Activated CD8-positive, alpha-beta memory T cell treated with anti-CD3 and anti-CD28 coated beads, Interleukin-2, amount 50 U/mL, for 48 hours (primary cell): ENCODE measurements at places on chromosomes 12 and 14.

DNA sequence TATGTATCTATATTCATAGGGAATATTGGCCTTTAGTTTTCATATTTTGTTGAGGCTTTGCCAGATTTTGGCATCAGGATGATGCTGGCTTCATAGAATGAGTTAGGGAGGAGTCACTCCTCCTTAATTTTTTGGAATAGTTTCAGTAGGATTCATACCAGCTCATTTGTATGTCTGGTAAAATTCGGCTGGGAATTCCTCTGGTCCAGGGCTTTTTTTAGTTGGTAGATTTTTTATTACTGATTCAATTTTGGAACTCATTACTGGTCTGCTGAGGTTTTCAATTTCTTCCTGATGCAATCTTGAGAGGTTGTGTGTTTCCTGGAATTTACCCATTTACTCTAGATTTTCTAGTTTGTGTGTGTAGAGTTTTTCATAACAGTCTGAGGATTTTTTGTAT is 175.2 kb downstream of the EPS8 start:
- DNase-seq = no peak

DNA sequence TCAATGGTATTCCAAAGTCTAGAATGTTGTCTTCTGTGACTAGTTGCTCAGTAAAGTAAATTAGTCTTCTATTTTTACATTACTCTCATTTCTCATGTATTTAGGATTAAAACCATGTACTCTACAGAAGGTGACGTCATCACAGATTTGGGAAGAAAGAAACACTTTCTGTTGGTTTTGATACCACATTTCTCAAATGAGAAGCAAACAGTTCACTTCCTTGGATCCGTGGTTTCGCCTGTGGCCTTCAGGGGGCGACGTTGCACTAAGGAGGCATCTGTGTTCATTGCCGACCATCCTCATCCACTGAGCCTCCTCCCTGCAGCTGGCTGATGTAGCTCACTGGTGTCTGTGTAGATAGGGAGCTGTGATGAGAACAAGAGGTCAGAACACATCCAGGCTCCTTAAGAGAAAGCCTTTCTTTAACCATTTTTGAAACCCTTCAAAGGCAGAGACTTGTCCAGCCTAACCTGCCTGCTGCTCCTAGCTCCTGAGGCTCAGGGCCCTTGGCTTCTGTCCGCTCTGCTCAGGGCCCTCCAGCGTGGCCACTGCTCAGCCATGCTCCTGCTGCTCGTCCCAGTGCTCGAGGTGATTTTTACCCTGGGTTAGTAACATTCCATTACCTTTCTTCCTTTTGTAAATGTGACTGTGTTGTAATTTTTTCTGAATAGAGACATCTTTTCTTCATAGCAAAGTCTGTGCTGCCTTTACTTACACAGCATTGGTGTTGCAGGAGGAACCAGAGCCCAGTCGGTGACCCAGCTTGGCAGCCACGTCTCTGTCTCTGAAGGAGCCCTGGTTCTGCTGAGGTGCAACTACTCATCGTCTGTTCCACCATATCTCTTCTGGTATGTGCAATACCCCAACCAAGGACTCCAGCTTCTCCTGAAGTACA is 220.6 kb upstream of the OR4E1 start:
- DNase-seq = peak; percentile 62

- DNase-seq = no peak
Observed at GRCh38 chr12:113634474-113634873, 162.8 kb upstream of the LHX5 start.

DNA sequence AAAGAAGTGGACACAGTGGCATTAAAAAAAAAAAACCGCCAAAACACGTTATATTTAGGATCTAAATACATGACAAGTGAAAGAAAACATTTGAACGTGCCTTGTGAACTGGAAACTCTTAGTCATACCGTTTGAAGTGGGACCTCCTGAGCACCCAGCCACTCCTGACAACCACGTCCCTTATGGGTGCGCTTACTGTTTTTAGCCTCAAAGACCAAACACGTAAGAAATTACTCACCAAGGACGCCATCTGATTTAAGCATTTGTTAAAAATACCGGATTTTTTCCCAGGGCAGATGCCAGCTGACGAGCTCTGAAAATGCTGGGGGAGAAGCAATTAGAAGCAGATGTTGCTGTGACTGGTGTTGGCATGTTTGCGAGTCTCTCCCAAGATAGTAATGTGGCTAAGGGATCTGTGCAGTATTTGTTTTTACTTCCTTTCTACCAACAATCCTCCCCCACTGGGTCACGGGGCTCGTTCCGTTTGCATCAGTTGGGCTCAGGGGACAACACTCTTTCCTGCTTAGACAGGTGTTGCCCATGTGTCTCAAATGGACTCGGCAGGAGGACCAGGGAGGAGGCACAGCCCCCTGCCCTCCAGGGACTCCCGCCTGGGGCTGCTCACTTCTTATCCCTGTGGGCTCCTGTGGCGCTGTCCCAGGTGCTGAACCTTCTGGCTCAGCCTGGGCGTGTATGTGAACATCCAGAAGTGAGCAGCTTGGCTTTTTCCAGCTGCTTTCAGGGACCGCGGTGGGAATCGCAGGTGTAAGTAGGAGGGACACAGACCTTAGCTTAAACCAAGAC is 101.0 kb downstream of the BEGAIN start:
- DNase-seq = peak; percentile 86

GRCh38 chr12:15862840-15863239 is 19.3 kb upstream of the STRAP start:
- DNase-seq = no peak

DNA sequence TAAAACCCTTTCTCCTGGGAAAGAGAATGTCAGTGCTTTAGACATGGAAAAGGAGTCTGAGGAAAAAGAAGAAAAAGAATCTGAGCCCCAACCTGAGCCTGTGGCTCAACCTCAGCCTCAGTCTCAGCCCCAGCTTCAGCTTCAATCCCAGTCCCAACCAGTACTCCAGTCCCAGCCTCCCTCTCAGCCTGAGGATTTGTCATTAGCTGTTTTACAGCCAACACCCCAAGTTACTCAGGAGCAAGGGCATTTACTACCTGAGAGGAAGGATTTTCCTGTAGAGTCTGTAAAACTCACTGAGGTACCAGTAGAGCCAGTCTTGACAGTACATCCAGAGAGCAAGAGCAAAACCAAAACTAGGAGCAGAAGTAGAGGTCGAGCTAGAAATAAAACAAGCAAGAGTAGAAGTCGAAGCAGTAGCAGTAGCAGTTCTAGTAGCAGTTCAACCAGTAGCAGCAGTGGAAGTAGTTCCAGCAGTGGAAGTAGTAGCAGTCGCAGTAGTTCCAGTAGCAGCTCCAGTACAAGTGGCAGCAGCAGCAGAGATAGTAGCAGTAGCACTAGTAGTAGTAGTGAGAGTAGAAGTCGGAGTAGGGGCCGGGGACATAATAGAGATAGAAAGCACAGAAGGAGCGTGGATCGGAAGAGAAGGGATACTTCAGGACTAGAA is 6.1 kb downstream of the PNN start:
- DNase-seq = peak; percentile 50

- no peak for DNase-seq
Observed at GRCh38 chr12:53579545-53579955, 46.6 kb downstream of the ATF7 start.

GRCh38 chr14:74737753-74738325 is 24.9 kb downstream of the FCF1 start:
- no peak for DNase-seq

DNA sequence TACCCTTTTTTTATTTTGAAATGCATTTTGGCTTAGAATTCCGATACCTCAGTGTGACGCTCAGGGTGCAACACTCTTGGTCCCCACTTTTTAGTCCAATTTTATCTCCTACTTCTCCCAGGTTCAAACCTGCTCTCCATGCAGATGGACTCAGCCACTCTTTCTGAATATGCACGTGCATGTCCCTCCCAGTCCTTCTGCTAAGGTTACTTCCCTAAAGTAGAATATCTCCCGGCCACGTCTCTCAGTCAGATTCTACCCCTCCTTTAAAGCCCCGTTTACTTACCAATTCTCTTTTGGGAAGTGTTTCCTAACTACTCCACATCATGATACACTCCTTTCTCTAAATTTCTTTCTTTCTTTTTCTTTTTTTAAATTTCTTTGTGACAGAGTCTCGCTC is 15.5 kb upstream of the PARP11 start:
- no peak for DNase-seq

GRCh38 chr12:127060310-127060847 is 1206.6 kb upstream of the TMEM132C start:
- DNase-seq = no peak

- no peak for DNase-seq
Observed at GRCh38 chr14:73958591-73958990, 8.5 kb downstream of the COQ6 start.

GRCh38 chr12:96409731-96410130 is 9.5 kb upstream of the CDK17 start:
- no peak for DNase-seq

GRCh38 chr12:50482571-50482970 is 22.2 kb upstream of the DIP2B start:
- no peak for DNase-seq

- DNase-seq = no peak
Observed at GRCh38 chr12:111341426-111342065, 27.3 kb downstream of the PHETA1 start.

GRCh38 chr12:6667559-6668210 is 4.8 kb upstream of the ING4 start:
- no peak for DNase-seq

DNA sequence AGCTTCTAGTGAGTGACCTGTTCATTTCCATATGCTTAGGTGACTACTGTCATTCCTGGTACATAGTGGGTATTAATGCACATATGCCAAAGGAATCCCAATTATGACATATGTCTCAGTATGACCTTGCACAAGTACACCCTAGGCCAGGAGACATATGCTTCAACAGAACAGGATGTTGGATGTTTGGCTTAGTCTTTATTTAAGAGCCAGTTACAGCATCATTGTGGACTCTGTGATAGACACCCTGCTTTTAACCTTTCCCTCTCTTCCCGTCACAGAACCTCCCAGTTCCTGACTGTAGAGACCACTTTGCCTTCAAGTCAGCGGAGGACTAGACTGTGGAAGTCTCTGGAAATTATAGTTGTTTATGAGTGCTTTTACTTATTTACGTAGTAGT is 72.9 kb downstream of the DAAM1 start:
- no peak for DNase-seq

DNA sequence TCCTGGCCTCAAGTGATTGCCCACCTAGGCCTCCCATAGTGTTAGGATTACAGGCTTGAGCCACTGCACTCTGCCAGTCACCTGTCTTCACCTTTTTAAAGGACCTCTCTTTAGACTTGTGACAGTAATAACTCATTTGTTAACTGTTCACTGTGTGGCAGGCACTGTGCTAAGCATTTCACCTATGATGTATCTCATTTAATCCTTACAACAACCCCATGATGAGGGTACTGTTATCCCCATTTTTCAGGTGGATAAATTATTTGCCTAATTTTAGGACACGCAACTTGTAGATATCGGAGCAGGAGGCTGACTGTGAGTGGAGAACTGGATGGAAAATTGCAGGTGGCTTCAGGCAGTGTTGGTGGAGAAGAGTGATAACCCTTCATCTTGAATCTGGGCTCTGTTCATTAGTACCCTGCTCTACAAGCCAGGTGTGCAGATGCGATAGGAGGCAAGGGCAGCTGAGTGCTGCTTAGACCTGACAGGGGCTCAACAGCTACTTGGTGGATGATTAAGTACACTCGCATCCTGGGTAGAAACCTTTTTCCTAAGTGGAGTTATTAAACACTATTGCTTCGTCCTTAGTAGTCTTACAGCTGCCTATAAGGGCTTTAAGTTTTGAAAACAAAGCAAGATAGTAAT is 2.7 kb downstream of the TCTN1 start:
- no peak for DNase-seq

- no peak for DNase-seq
Observed at GRCh38 chr12:70609739-70610491, 27.3 kb downstream of the PTPRB start.

DNA sequence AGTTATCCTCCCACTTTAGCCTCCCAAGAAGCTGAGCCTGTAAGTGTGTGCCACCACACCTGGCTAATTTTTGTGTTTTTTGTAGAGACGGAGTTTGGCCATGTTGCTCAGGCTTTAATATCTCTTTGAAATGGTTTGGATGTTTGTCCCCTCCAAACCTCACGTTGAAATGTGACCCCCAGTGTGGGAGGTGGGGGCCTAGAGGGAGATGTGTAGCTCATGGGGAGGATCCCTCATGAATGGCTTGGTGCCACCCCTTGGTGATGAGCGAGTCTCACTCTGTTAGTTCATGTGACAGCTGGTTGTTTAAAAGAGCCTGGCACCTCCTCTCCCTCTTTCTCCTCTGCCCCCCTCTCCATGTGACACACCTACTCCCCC is 23.6 kb upstream of the TTC7B start:
- DNase-seq = no peak

DNA sequence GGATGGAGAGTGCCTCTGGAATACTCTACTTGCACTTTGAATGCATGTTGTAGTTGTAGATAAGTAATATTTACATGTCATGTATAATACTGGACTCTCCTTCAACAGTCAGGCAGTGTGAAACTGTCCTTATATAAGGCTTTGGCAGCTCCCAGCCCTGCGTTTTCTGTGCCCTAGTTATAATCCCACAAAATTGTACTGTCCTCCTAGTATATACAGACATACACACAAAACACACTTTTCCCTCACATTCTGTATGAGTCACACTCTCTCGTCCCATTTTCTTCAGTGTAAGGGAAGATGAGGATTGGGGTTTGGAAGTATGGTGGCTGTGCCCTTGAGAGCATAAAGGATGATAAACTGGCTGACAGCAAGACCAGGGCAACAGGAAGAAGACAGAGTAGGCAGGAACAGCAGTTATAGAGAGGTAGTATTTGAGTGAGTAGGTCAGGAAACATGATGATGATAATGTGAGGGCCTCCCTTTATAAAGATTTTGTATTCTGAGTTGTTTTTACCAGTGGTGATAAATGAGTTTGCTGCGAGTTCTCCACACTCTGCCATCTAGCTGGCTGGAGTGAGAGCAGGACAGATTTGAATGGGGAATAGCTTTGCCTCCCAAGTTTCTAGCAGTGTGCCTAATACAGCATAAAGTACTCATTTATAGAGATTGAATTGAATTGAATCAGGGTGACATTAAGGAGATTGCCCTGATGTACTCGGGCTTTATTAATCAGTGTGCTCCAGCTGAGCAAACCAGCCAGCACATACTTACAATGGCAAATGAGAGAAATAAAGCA is 5.0 kb downstream of the CREBL2 start:
- no peak for DNase-seq

DNA sequence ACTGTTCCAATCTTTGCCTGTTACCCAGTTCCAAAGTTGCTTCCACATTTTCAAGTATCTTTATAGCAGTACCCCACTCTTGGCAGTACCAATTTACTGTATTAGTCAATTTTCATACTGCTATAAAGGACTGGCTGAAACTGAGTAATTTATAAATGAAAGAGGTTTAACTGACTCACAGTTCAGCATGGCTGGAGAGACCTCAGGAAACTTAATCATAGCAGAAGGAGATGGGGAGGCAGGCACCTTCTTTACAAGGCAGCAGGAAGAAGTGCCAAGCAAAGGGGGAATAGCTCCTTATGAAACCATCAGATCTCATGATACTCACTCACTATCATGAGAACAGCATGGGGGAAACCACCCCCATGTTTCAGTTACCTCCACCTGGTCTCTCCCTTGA is 215.0 kb downstream of the SNAPC1 start:
- no peak for DNase-seq

- no peak for DNase-seq
Observed at GRCh38 chr14:59566296-59566695, 10.3 kb downstream of the CCDC175 start.
